ENCODE measurements at places on chromosomes 1 and 21.

DNA sequence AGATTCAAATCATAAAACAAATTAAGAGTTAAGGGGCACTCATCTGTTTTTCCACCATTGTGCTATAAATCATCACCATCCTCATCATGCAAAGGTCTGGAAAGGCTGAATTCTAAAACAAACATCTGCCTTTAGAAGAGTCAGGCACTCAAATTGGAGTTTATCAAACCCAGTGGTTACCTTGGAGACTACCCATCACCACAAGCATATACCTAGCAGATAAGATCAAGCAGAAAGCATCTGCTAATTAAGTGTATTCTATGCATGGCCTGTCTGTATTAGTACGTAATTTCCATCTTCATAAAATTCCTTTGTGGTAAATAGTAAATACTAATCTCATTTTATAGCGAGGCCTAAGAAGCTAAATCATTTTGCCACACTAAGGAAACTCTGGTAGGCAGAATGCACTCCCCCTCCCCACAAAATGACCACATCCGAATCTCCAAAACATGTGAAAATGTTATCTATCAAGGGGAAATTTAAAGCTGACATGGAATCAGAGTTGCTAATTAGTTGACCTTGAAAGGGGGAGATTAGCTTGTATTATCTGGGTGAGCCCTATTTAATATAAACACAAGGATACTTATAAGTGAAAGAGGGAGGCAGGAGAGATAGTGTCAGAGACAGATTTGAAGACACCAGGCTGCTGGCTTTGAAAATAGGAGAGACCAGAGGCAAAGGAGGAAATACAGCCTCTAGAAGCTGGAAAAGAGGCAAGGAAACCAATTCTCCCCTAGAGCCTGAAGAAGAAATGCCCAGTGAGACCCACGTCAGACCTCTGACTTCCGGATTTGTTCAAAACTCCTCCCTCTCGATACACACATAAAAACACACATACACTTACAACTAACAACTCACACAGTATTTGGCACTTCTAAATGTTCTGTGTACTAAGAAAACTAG is 23.2 kb downstream of the ARID4B start:
- no peak for DNase-seq

DNA sequence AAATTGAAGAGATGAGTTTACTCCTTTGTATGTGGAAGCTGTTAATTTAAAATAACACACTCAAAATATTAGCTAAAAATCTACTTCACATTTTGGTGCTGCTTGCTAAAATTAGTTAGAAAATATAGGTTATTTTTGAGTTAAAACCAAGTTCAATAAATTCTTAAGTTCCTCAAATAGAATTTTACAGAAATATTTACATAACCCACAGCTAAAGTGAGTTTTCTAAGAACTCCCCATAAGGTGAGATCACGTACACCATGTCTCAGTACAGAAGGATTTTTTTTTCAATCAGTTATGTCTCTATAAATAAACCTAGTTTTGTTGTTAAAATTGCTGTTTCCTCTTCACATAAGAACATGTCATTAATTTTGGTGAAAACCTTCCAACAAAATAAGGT is 108.0 kb downstream of the SDCCAG8 start:
- no peak for DNase-seq

- DNase-seq: no peak
These were observed 235.1 kb downstream of the RRAGC start for GRCh38 chr1:38624336-38625039.

DNA sequence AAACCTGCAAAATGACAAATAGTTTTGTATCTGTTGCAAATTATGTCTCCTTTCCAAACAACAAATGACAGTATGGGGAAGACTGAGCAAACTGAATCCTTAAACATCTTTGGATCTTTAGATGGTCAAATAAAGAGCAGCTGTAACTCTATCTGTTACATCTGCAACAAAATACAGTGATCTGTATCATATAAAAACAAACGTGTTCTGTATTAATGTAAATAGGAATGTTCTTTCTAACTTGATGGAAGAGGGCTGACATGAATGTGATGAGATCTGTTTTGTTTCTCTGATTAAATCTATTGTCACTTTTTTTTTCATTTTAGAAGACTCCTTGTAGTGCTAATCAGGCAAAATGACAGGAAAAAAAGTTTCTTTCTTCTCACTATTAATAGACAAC is 159.5 kb downstream of the GPATCH2 start:
- no peak for DNase-seq

Data from NCI-H1092 treated with DMSO at 0.1 percent for 48 hours (cell line).